Stimulated activated CD8-positive, alpha-beta memory T cell treated with anti-CD3 and anti-CD28 coated beads, Interleukin-4, amount 100 ng/mL, for 48 hours (primary cell): ENCODE measurements at places on chromosomes 4 and X.

DNA sequence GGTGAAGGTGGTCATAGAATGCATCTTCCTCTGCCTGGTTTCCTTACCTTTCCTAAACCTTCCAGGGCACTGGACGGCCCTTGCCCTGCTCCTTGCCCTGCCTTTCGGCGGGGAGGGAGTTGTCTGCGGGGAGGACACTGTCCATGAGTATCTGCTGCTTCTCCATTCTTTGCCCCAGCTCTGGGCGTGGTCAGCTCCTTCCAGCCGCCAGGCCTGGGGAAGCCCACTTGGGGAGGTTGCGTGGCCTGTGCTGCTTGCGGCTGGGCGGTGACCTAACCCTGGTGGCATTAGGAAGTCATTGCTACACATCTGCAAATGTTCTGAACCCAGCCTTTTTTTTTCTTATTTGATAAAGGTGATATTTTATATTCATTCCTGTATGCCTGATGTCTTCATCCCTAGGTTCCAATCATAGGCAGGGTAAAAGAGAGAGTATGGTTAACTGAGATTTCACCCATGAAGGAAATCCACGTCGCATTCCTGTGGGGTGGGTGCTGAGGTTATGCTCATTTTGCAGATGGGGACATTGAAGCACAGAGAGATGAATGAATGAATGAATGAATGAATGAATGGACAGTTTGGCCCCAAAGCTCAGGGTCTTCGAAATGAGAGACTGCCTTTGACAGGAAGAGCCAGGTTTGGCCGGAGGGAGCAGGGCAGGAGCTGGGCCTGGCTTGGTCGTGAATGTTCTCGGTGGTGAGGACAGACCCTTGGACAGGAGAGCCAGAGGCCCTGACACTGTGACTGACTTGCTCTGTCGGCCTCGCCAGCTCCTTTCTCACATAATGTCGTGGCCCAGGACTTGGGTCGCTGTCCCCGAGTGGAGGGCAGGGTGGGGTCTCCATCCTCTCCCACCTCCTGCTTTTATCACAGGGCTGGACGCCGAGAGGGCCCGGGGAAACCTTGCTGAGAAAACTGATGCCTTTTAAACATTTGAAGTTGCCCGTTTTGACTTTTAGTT, 57.8 kb upstream of the GPR78 start:
- DNase-seq, result no peak

GRCh38 chr4:168540086-168540485, 43.2 kb downstream of the PALLD start:
- DNase-seq, result no peak

DNA sequence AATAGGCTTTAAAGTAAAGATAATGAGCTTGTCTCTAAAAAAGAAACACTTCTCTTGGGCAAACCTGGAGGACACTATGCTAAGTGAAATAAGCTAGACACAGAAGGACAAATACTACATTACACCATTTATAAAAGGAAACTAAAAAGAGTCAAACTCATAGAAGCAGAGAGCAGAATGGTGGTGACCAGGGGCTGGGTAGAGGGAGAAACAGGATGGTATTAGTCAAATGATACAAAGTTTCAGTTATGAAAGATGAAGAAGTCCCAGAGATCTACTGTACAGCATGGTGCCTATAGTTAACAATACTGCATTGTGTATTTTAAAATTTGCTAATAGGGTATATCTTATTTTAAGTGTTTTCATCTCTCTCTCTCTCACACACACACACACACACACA, 28.5 kb downstream of the ACSL4 start:
- no peak for DNase-seq

DNA sequence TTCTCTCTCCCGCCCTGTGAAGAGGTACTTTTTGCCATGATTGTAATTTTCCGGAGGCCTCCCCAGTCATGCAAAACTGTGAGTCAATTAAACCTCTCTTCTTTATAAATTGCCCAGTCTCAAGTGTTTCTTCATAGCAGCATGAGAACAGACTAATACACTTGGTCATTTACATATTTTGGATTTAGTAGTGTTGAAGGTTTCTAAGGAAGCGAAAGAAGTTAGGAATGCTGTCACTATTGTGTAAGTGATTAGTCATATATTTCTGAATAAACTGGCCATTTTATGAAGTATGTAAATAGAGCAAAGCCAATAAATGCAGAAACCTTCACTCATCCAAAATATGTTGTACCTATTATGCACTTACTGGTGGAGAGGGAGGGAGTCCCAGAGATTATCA, 34.4 kb upstream of the GK2 start:
- no peak for DNase-seq

- no peak for DNase-seq
Measured at GRCh38 chr4:56958111-56958517, 19.3 kb downstream of the NOA1 start.

DNA sequence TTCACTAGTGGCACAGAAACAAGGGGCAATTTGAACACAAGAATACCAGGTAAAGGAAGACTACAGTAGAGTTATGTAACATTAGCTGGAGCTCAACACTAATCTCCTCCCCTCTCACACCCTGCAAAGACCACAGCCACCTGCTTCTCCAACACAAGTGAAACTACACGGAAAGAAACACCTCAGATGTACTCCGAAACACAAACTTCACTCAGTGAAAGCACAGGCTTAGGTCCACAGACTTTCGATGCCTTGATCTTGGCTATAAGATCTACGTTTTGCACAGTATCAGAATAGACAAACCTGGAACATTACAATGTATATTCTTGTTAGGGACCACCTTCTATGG, 7.6 kb downstream of the ACSL1 start:
- no peak for DNase-seq

- DNase-seq, result no peak
Measured at GRCh38 chr4:108377021-108377420, 208.3 kb upstream of the LEF1 start.

GRCh38 chr4:66640233-66640990, 904.9 kb downstream of the CENPC start:
- no peak for DNase-seq
